ENCODE measurements at places on chromosomes 7 and 10.

- peak; percentile 29 for DNase-seq
Observed at GRCh38 chr7:35722054-35722849, 27.3 kb upstream of the HERPUD2 start.

- DNase-seq: no peak
Observed at GRCh38 chr10:3900391-3900790, 115.4 kb upstream of the KLF6 start.

- DNase-seq: no peak
Observed at GRCh38 chr10:49619613-49620012, 5.8 kb downstream of the CHAT start.

DNA sequence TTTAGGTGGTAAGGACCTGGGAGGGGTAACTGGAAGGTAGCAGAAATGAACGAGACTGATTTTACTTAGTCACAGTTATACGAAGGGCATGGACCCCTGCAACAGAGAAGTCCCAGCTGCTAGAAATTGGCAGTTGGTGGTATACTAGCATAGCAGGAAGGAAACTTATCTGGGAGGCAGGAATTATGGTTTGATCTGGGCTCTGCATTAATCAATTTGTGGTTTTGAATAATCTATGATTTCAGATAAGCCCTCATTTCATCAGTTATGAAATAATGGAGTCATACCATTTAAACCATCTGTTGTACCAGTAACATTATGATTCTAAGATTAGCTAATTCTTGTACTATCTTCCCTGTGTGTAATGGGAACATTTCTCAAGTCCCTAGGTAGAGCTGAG is 54.0 kb upstream of the TMEM229A start:
- no peak for DNase-seq

GRCh38 chr10:100835810-100836209 is 77.0 kb upstream of the SLF2 start:
- DNase-seq: no peak

- no peak for DNase-seq
Observed at GRCh38 chr7:99139036-99139435, 4.9 kb downstream of the SMURF1 start.

DNA sequence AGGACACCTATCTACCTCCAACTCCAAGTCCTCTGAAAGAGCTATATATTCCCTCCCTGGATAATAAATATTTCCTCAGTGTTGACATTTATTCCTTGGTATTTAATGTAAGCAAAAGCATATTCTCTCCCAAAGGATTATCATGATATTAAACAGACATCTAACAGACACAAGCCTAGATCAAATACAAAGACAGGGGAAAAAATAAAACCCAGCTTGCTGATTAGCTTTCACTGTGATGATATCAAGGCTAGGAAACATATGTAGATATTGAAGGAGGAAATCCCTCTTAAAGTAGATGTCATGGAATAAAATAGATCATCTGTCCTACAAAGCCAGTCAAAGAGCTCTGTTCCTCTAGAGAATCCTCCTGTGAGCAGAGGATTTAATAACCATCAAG is 95.2 kb downstream of the CRPPA start:
- DNase-seq: no peak

- DNase-seq: no peak
Observed at GRCh38 chr7:105759670-105760550, 116.5 kb downstream of the ATXN7L1 start.

- DNase-seq: no peak
Observed at GRCh38 chr7:133755901-133756300, 371.2 kb upstream of the LRGUK start.

GRCh38 chr7:372932-373791 is 83.2 kb downstream of the FOXL3 start:
- DNase-seq: no peak

- DNase-seq: no peak
Observed at GRCh38 chr10:119449760-119450461, 92.6 kb downstream of the RGS10 start.
